Stimulated activated CD4-positive, alpha-beta T cell treated with anti-CD3 and anti-CD28 coated beads, Interleukin-15, amount 100 ng/mL, for 48 hours (primary cell): ENCODE measurements at places on chromosomes 5 and 9.

- DNase-seq = no peak
Observed at GRCh38 chr5:18686253-18686652, 1052.0 kb downstream of the TAF11L14 start.

DNA sequence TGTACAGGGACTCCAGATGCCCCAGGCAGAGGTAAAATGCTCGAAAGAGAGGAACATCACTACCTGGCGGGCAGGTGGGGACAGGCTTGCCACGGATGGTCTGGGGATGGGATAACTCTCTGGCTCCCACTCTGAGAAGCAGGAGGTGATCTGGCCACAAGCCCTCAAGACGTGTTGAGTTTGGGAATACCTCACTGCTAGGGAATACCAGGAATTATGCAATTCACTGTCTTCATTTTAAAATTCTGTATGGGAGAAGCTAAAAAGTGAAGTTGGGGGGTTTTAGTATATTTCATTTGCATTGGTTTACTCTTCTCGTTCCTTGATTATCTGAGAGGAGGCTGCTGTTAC, 510.4 kb downstream of the CCDC171 start:
- no peak for DNase-seq

DNA sequence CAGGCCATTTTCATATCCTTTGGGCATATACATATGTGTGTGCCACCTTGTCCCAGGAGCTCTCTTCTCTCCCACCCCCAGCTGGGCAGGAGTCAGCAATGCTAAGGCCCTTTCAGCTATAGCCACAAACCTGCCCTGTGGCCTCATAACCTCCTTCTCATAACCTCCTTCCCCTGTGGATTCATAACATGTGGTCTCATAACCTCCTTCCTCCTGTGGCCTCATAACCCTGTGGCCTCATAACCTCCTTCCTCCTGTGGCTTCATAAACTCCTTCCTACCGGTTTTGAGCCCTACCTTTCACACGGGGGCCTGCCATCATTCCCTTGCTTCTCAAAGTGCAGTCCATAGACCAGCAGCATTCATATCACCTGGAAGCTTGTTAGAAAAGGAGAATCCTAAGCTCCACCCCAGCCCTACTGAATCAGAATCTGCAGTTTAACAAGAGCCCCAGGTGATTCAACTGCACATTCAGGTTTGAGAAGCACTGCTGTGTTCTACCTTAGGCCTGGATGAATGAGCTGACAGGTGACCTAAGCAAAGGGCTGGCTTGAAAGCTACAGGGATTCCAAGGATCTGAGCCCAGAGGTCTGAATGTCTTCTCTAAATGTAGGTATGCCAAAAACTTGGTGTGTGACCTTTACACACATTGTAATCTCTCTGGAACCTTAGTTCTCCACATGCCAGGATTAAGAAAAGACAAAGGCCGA, 41.9 kb upstream of the PLPP6 start:
- no peak for DNase-seq

DNA sequence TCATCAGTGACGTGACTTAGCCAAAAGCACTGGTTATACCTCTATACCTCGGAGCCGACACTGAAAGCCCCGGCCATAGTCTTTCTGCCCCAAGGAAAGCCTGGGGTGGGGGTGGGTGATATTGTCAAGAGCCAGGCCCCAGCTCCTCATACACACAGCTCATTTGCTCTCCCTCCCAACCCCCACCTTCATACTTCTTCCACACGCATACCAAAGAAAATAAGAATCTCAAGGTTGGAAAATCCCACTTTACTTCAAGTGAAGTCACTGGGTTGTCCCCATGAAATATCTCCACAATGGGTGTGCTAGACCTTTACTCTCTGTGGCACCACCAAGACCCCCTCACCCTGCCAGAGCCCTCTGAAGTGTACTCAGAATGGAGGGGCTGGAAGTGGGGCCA, 27.1 kb upstream of the MGAT1 start:
- DNase-seq = no peak

- no peak for DNase-seq
Observed at GRCh38 chr5:179279347-179280094, 65.7 kb downstream of the ADAMTS2 start.

GRCh38 chr5:140360101-140360500, at the start of gene SLC4A9:
Gene SLC4A9 (plus strand): TSS chr5:140360194. CDS start chr5:140360237, 43 bp downstream.
- no peak for DNase-seq
